ENCODE measurements at places on chromosomes 5 and 9.

- no peak for DNase-seq
These were observed 82.7 kb downstream of the SHC3 start for GRCh38 chr9:89095761-89096528.

GRCh38 chr9:76608575-76609273 lies 149.7 kb downstream of the GCNT1 start:
- DNase-seq = no peak

DNA sequence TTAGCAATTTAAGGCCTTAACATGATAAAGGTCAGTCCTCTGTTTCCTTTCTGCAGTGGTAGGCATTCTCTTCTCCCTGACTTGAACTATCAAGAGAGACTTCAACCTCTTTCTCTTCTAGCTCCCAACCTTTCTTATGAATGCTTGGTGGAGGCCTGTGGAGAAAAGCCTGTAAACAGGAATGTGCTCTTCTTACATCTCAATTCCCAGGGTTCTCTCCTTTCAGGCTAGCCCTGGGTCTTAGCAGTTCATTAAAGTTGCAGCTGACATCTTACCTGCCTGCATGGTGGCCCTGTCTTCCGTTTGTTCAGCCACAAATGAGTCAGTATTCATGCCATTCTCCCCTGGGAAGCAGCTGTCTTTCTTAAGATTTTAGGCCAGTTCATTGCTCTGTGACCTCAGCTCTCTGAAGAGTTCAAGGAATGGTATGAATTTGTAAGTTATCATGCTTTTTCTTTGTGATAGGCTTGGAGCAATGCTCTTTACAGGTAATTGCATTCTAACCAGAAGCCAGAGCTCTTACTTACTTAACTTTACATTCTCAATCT lies 77.8 kb downstream of the ADCY2 start:
- DNase-seq = no peak

DNA sequence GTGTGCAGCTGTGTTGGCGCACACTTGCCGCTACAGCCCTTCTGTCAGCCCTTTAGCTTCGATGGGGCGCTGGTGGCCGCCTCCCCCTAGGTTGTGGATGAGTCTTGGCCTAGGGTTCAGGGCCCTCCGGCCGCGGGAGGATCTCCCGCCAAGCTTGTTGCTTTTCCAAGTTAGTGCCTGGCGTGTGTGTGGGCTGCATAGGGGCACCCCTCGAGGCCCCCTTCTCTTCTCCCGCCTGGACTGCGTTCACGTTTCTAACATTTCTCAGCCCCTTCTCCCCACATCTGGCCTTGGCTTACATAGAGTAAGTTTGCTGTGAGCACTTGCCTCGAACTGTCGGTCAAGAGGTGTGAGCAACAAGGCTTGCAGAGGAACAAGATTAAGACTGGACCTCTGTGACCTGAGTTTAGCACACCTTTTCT lies 413 bp upstream of the OXCT1 start:
- no peak for DNase-seq

- DNase-seq = no peak
These were observed at the start of gene IL13 for GRCh38 chr5:132657676-132658380. IL13 (plus strand) TSS chr5:132658173; CDS start chr5:132658187, 14 bp downstream.

DNA sequence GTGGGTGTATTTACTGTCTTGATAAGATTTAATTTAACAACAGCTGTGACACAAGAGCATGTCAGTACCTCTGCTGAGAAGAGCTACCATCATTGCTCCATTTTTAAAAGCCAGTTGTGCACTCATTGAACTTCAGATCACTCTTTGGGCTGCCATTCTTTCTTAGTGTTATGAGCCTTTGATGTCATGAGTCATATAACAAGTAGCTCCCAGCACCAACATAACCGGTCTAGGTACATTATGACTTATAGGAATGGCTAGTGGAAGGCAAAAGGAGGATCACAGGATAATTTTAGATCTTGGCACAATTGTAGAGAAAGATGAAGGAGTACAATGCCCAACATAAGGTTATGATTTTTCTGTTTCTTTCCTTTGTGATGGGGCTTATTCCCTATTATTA lies 170.8 kb upstream of the FBN2 start:
- DNase-seq = no peak

DNA sequence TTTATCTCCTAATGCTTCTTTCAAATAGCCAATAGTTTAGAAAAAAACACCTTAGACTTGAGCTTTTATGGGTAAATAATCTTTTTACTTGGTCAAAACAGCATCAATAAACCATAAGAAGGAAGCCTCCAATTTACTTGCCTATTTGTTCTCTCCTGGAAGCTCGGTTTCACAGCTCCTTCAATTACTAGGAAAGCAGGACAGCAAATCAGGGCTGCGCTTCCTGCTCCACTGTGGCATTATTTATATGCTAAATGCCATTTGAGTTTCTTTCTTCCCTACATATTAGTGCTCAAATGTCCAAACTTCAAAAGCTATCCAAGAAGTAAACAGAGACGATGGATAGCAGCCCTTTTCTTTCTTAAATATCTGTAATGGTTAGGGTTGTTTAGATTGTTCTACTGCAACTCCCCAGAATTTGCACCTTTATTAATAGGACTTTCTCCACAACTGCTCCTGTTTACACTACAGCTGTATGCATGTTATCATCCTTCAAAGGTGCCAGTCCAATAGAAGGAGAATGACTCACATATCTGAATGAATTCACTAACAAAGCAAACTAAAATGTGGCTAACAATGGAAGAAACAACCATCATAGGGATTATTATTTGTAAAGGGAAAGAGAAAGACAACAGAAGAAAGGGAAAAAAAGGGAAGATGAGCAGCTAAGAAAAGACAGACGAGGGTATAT lies 58.7 kb downstream of the MED27 start:
- DNase-seq = no peak

DNA sequence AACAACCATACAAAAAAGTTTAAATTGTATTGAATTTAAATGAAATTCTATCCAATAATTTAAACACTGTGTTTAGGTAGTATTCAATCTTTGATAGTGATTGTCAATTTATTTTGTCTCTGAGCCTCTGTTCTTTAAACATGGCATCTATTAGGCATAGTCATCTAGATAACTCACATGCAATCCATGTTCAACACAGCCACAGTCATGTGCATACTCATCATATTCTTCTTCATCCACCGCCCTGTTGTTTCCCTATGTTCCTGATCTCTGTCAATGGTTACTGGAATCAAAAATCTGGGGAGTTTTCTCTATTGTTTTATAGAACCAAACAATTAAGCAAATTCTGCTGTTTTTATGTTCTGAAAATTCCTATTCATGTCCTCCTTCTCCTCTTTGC lies 521.1 kb upstream of the DAB2 start:
- DNase-seq = no peak
